Immature natural killer cell (primary cell): ENCODE measurements at places on chromosomes 12 and 14.

- DNase-seq: no peak
Observed at GRCh38 chr12:125029761-125030358, 35.4 kb upstream of the AACS start.

GRCh38 chr12:6465467-6466183, 4.9 kb downstream of the VAMP1 start:
- DNase-seq: peak; percentile 58

DNA sequence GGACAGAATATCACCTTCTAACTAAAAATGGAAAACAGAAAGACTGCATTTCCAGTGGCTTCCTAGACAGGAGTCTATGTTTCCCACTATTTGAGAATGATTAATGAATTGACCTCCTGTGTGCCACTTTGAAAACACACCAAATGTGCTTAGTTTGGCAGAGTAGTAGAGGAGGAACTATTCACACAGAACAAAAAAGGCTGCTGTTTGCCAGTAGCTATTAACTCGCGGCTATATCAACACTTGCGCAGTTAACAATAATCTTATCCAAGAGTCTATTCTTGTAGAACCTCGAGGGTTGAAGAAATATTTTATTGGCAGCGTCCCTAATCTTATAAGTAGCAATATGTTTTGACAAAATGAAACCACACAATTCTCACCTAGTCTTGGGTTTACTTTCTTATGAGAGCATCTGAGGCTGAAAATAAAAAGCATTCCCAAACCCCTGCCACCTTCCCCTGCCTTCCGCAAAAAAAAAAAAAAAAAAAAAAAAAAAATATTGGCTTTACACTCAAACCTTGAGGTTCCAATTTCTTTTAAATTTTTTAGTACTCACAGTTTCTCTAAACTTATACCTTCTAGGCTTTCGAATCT, 127.3 kb upstream of the FLRT2 start:
- no peak for DNase-seq

DNA sequence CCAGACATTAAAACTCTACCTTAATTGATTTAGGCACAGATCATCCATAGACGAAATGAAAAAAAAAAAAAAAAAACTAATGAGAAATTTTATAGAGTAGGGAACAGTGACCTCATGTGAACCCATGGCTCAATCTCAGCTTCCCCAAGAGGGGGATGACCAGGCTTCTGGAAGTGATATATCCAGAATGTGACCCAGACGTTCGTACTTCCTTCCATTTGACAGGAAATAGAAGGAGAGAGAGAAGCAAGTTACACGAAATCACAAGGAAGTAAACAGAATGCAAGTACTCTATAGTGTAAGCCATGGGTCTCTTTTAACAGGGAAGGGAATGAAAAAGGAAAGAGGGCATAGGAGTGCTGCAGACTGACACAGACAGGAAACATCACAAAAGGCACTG, 10.1 kb downstream of the FOXN3 start:
- no peak for DNase-seq

DNA sequence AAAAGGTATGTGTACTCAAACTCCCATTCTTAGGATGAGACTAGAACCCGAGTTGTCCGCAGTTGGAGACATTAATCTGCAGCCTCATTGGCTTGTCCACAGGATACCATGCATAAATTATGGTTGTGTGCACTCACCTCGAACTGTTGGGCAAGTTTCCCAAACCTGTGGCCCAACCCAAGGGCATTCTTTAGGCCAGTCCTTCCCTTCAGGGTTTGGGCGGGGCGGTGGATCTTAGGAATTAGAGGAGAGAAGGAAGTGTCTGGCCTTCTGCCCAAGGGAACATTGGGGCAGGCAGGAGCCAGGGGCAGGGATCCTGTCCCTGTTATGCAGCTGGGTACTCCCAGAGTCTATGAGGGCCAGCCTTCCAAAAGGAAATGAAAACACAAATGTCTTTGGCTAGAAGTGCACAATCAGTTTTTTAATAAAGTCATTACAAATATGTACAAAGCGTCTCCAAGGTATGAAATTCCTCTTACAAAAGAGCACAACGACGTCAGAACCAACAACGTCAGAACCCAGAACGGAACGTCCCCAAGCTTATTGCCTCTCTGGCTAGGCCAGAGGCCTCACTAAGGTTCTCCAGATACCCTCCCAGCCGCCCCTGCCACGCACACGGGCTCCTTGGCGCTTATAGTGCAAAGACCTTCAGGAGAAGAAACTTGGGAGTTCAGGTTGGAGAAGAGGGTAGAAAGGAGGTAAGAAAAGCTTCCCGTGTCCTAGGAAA, 25.3 kb downstream of the HRK start:
- no peak for DNase-seq

DNA sequence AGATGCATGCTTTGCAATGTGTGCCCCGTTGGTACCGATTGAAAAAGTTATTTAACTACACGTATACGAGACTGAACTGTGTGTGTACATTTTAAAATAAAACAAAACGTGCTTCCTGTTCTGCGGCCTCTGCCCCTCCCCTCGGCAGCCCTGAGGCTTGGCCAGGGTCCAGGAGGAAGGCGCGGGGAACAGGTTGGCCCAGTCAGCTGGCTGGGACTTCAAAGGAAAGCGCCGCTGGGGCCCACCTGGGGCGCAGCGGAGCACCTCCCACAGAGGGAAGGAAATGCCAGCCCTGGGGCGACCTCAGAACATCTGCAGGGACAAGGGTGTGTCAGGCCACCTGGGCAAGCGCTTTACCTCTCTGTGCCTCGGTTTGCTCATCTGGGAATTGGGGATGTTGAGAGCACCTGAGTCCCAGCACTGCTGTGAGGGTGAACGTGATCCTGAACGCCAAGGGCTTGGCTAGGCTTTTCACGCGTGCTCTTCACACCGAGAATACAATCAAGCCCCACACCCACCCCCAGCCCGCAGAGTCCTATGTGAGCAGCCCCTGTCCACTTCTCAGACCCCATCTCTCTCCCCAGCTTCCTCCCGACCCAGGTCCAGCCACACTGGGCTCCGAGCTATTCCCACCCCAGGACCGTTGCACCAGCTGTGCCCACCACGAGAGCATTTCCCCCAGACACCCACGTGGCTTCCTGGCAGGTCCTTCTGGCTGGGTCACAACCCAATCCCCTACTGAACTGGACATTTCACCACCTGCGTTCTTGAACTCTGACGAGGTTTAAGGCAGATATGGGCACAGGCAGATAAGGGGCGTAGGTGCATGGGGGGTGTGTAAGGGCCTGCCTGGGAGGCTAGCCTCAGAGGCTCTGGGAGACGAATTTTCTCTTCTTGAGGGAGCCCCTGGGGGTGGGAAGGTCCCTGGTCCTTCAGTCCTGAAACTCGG, 41.9 kb upstream of the NCOR2 start:
- DNase-seq: peak; percentile 54

GRCh38 chr14:38583471-38583870, 327.6 kb upstream of the CLEC14A start:
- no peak for DNase-seq

DNA sequence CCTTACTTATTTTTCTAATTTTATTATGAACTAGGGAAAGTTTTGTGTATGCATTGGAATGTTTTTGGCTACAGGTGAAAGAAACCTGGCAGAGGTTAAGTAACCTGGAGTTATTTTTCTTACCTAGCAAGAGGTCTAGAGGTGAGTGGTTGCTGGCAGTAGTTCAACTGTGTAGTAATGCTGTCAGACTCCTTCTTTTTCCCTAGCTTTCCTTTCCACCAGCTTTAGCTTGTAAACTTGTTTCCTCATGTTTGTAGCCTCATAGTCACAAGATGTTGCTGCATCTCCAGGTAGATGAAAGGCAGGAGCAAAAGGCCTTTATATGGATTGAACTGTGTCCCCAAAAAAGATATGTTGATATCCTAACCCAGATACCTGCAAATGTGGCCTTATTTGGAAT, 105.1 kb upstream of the AMIGO2 start:
- DNase-seq: no peak

GRCh38 chr14:89015016-89015415, 190.6 kb downstream of the TTC8 start:
- DNase-seq: no peak

DNA sequence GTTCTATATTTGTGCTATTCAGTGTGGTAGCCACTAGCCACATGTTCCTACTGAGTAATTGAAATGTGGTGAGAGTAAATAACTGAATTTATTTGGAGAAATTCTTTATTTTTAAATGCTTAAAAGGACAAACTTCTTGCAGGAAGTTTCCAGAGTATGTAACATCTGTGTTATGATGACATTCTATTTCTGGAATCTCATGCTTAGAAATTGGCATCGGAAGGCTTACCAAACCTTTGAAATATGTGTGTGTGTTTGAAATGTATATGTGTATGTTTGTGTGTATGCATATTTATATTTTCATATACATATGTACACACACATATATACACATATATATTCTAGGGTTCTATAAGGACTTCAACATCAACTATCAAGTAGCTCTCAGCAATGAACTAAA, 12.4 kb upstream of the WSCD2 start:
- no peak for DNase-seq

- DNase-seq: no peak
Observed at GRCh38 chr12:85448548-85449139, 168.6 kb downstream of the ALX1 start.

DNA sequence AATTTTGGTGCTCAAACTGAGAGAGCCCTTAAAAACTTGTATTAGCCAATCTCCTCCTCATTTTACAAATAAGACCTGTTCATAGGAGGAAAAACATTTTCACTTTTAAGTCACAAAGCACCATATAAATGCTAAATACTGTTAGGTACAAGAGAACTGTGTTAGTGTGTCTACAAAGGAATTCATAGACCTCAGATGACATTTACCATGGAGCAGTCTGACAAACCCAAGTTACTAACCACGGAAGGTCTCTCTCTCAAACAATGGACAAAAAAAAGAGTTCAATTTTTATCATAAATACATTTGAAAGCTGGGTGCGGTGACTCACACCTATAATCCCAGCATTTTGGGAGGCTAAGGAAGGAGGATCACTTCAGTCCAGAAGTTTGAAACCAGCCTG, 10.0 kb downstream of the SBNO1 start:
- no peak for DNase-seq

GRCh38 chr14:22532345-22533056, 56.5 kb downstream of the DAD1 start:
- DNase-seq: no peak

- no peak for DNase-seq
Observed at GRCh38 chr12:54306925-54307741, 6.3 kb upstream of the NFE2 start.

DNA sequence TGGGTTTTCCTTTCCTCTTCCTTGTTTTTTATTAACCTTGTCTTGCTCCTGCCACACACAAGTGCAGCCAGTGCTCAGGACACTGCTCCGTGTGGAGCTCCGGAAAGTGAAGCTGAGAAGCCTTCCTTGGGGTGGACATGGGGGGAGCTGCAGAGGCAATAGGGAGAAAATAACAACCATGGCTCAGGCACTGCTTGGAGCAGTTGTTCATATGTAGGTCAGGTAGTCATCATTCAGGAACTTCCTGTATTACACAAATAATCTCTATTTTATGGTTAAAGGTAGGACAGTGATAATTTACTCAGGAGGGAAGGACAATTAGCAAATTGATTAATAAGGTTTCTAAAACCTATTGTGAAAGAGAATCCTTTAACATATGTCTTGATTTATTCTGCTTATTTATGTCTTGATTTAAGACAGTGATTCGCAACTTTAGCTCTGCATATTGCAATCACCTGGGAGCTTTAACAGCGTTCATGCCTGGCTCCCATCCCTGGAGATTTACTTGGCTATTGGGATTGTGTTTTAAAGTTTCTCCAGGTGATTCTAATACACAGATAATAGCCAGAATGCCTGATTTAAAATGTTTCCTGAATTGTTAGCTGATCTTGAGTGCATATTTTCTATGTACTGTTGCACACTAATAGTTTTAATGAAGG, 92.1 kb downstream of the ETV6 start:
- DNase-seq: no peak

DNA sequence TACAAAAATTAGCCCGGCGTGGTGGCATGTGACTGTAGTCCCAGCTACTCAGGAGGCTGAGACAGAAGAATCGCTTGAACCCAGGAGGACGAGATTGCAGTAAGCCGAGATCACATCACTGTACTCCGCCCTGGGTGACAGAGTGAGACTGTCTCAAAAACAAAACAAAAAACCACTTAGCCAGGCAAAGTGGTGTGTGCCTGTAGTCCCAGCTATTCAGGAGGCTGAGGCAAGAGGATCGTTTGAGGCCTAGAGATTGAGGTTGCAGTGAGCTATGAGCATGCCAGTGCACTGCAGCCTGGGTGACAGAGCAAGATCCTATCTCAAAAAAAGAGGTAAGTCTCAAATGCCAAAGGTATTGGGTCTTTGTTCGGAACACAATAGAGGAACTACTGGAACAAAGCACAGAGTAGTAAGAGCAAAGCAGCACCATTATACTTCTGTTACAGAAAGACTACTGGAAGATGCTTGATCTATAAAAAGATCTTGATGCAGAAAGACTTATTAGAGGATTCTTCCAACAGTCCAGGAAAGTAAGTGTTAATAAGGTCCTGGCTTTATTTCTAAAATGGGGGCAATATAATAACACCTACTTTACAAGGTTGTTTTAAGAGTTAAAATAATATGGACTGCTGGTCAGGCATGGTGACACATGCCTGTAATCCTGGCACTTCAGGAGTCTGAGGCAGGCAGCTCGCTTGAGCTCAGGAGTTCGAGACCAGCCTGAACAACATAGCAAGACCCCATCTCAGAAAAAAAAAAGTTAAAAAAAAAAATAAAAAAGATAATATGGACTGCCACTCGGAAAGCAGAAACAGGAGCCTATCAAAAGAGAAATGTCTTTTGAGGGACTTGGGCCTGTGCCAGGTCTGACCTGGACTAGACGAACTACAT, 29.9 kb downstream of the BTBD7 start:
- DNase-seq: no peak

GRCh38 chr14:84877061-84877460, 652.9 kb upstream of the FLRT2 start:
- DNase-seq: no peak

GRCh38 chr12:95322326-95322725, 104.7 kb downstream of the VEZT start:
- DNase-seq: no peak

- no peak for DNase-seq
Observed at GRCh38 chr12:112751844-112752243, 39.7 kb upstream of the RPH3A start.

DNA sequence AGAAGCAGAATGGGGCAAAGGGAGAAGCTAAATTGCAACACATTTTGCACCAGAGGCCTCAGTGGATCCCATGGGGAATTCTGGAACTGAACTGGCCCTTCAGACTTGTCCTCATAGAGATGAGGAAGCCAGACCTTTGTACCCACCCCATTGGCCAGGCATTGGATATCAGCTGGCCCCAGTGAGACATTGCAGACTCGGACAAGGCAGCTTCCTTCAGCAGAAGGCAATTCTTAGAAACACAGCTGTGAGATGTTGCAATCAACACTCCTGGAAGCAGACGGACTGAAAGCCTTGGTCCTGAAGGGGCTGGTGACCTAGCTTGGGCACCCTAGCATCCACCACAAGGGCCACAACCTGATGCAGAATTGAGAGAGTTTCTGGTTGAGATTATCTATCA, 218.1 kb downstream of the MSRB3 start:
- no peak for DNase-seq

- DNase-seq: no peak
Observed at GRCh38 chr12:39586816-39587215, 32.8 kb downstream of the ABCD2 start.

GRCh38 chr14:58288106-58288792, 10.1 kb upstream of the ARID4A start:
- no peak for DNase-seq

GRCh38 chr14:75521415-75522199, 662 bp upstream of the BATF start:
- DNase-seq: no peak
